ENCODE measurements at places on chromosomes 13 and 19.

GRCh38 chr13:77375560-77376108 lies 48.7 kb upstream of the MYCBP2 start:
- peak; percentile 33 for DNase-seq

DNA sequence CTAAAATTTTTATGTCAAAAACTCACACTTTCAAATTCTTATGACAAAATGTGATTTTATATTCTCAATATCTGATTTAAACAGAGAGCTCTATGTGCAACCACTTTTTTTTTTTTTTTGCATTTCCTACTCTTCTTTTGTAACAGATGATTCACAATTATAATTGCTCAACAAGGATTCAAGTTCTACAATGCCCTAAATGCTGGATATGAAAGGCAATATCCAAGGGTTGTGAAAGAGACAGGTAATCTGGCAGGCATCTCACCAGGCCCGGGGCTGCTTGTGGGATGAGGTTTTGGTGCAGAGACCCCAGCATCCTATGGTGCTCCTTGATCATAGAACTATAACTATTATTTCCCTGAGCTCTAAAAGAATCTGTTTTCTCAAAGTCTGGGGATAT lies 363.6 kb upstream of the NBEA start:
- peak; percentile 54 for DNase-seq

- DNase-seq = peak; percentile 26
These were observed 67.6 kb upstream of the TDRD3 start for GRCh38 chr13:60329221-60329923.

DNA sequence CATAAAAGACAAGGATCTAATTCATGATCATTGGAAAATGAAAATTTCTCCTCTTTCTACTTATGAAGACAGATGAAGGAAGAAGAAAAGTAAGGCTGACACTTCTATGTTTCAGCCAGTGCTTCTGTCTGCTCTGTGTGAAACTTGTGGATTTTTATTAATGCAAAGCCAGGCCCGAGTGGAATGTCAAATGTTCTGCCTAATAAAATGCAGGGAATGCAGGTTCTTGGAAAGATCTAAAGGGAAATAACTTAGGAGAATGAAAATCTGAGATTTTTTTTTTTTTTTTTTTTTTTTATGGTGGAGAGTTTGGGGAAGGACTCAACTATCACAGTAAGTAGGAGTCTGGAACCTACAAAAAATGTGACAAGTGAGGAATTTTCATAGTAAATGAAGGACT lies 1732.3 kb upstream of the SLC10A2 start:
- no peak for DNase-seq

- DNase-seq = peak; percentile 19
These were observed 1.3 kb upstream of the GNG7 start for GRCh38 chr19:2703691-2704216.

GRCh38 chr19:1956122-1956494 lies 15.1 kb downstream of the CSNK1G2 start:
- DNase-seq = no peak

DNA sequence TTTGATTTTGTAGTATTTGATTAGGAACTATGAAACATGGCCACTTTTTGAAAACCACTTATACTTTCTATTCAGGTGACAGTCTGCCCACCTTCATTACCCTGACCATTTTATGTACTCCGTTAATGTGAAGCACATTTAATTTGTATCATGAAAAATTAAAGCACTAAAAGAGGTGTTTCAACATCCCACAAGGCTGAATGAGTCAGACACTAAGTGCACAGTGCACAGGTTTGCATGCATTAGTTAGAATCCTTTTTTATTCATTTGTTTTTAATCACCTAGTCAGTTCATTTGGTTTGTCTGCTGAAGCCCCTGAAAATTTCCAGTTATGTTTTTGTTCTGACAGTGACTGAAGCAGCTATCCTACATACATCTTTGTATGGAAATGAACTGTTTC lies 271.0 kb downstream of the SLITRK5 start:
- DNase-seq = no peak

GRCh38 chr19:13212759-13213330 lies 62.6 kb downstream of the IER2 start:
- peak; percentile 64 for DNase-seq

DNA sequence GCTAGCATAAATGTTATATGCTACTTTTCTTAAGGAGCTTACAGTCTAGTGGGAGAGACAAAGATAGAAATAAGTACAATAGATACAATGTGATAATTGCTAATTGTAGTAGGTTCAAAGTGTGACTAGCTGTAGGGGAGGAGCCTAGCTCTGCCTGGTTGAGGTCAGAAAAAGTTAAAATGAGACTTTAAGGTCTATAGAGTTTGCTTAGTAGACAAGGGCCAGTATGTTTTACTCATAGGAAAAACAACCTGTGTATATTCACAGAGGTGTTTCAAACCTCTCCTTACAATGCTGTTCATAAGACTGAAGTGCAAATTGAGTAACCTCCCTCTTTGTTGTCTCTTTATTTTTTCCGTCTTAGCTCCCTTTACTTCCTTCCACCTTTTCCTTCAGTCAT lies 56.1 kb downstream of the PDS5B start:
- no peak for DNase-seq

Measured in M059J (cell line).